Left ventricle myocardium inferior (tissue), 1 donor: ENCODE measurements at places on chromosomes 7 and 10.

GRCh38 chr7:92437956-92438491 lies 9.3 kb upstream of the GATAD1 start:
- no peak for DNase-seq
- no peaks in the 10 kb centered on the region for H3K4me1 ChIP-seq
- peaks cover 16% of the 10 kb centered on the region for H3K27me3 ChIP-seq
- H3K4me3 ChIP-seq: no peak overlapping the region
- no peak overlapping the region for H3K27ac ChIP-seq

DNA sequence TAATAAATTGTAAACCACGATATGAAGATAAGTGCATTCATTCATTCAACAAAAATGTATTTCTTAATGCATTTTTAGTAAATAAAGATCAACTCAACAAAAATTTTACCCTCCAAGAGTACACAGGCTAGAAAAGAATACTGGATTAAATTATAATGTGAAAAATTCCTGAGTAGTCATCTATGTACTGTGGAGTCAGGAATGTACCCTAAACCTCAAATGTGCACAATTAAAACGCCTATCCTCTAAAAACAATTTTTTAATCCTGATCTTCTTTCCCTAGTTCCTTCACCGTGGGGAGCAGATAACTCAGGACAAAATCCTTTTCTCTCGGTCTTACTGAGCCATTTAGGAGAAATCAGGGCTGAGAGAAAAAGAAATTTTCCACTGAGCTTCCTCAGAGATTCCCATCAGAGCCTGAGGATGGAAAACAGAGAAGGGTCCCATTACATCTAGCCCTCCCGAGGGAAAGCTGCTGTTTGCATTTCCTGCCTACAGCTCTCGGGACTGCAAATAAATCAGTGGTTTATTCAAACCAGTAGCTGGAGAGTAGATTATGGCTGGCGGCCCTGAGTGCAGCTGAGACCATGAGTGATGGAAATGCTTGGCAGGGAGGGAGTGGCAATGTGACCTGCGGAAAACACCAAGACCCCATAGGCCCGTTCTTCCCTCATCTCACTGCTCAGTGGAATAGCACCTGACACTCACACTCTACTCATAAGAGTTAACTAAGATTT lies 7.4 kb downstream of the TAS2R40 start:
- H3K27ac ChIP-seq: peak overlapping the region; percentile 42
- no peaks in the 10 kb centered on the region for H3K27me3 ChIP-seq
- H3K36me3 ChIP-seq: no peaks in the 10 kb centered on the region
- no peak for DNase-seq

DNA sequence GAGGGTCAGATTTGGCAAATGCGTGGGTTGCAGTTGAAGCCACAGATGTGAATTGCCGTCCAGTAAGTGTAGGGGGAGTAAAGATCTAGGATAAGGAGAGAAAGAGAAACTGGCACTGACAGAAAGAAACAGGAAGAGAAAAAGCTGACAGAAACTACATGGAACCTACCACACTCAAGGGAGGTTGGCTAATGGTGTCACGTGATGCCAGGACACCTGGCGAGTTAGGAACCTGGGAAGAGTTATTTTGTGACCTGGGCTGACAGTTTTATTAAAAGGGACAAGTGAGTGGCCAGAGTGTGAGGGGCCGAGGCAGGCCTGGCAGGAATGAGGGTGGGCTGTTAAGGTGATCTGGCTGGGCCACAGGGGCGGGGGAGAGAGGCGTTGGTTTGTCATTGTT lies 188.7 kb downstream of the ADARB2 start:
- H3K27me3 ChIP-seq: no peaks in the 10 kb centered on the region
- H3K36me3 ChIP-seq: no peaks in the 10 kb centered on the region
- peaks cover 4% of the 10 kb centered on the region for H3K4me1 ChIP-seq
- H3K27ac ChIP-seq: no peak overlapping the region
- no peak for DNase-seq
- no peak overlapping the region for H3K4me3 ChIP-seq

DNA sequence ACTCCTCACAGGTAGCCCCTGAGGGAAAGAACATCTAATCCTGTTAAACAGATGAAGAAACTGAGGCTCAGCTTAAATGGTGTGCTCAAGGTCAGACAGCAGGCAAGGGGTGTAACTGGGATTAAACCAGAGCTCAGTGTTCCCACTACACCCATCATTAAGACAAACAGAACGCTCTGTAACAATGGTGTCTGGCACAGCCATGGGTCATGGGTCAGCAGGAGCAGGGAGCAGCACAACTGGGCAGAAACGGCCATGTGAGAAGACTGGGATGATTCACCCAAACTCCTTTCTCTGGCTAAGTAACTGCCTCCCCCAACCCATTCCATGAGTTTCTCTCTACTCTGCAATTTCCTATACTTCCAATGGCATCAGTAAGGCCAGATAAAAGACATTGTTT lies 85.5 kb upstream of the PDE1C start:
- no peaks in the 10 kb centered on the region for H3K27me3 ChIP-seq
- H3K4me3 ChIP-seq: no peak overlapping the region
- no peak for DNase-seq
- peak overlapping the region; percentile 82 for H3K27ac ChIP-seq

- H3K4me1 ChIP-seq: no peaks in the 10 kb centered on the region
- DNase-seq: no peak
- H3K36me3 ChIP-seq: no peaks in the 10 kb centered on the region
Observed at GRCh38 chr7:4288791-4289394, 393.2 kb upstream of the FOXK1 start.

GRCh38 chr7:117489911-117490310 lies 10.1 kb downstream of the CFTR start:
- H3K4me3 ChIP-seq: no peak overlapping the region
- no peak overlapping the region for H3K27ac ChIP-seq
- no peaks in the 10 kb centered on the region for H3K27me3 ChIP-seq
